ENCODE measurements at places on chromosomes 11 and 22.

DNA sequence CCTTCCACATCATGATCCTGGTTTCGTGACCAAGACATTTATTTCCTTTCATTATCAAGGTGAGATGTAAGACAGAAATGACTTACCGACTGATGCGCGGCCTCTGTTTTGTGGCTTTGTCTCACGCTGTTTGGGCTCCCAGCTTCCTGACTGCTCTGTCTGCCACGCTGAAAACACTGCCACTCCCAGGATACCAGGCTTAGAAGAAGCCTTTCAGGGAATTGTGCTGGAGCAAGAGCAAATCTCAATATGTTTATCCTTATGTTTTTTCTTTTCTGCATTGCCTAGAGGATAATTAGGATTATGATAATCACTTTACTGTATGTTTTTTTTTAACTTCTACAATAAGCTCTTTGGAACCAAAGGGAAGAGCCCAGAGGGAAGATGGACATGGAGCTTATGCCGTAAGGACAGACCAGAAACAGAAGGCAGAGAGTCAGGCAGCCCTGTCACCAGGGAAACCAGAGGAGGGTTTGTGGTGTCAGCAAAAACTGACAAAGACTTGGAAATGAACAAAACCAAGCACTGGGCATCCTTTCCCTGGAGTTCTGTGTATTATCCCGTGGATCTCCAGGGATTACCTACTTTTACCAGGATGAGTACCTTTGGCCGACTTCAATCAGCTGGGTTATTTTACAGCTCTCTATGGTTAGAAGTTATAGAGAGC, 68.2 kb upstream of the ISX start:
- DNase-seq: no peak

GRCh38 chr22:50027639-50028537, 15.3 kb upstream of the IL17REL start:
- DNase-seq: no peak

GRCh38 chr22:49052023-49052538, 775.6 kb downstream of the BRD1 start:
- DNase-seq: no peak

DNA sequence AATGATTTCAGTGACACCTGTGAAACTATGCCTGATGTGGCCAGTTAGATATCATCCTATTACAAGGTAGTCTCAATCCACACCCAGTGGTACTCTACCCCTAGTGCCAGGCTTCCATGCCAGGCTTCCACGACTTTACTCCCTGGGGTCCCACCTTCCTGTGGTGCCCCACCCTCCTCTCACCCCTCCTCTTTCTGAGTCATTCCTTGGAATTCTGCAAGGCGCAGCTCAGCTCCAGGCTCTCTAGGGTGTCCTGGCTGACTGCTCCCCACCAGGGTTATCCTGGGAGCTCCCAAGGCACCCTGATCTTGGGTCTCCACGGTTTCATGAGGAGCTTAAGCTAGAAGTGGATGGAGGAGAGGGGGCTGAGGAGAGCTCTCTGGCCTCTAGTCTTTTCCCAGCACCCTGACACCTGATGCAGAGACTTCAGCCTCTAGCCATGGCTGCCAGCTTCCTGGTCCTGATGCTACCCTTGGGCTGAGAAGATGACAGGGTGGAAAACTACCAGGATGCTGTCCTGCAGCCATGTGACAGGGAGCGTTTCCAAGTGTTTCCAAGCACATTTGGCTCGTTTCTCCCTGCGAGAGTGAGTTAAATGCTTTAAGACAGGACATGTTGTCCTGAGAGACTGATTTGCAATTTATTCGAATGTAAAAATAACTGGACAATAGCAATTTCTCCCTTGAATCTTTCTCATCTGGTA, 1461.2 kb downstream of the TBC1D22A start:
- no peak for DNase-seq

- DNase-seq: no peak
Observed at GRCh38 chr11:11946180-11946579, 62.2 kb downstream of the DKK3 start.

GRCh38 chr11:115900111-115900510, 395.9 kb upstream of the CADM1 start:
- no peak for DNase-seq

DNA sequence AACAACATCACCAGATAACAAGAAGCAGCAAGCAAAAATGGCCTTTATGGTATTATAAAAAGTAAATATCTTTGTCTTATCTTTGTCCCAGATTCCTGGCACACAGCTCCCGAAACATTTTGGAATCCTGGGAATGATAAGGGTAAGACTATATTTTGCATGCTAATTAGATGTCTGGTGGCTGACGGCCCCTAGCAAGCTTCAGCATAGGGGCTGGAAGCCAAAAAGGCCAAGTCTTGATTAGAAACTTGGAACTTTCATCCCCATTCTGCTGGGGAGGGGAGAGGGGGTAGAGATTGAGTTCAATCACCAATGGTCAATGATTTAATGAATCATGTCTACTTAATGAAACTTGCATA, 38.2 kb upstream of the EED start:
- no peak for DNase-seq

DNA sequence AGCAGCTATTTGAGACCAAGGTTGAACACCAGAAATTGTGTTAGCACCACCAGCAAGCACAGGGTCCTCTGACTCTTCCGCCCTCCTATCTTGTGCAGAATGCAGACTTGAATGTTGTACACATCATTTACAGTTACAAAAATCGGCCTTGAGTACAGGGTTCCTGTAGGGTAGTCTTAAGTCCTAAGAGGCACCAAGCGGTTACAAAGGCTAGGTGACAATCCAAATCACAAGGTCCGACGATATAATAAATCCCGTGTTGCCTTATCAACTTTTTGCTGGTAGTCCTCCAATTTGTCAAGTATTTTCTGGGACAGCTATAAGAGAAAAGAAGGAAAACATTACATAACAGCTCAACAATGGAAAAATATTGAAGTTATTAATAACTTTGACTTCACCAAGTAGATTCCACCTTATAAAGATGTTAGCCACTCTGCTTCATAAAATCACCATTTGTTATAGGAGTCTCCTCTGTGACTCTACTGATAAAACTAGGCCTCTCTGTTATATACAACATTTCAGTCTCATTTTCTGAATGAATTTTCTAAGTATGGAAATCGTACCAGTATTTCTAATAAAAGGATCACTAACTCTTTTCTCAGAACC, 11.8 kb upstream of the FNBP4 start:
- DNase-seq: no peak

DNA sequence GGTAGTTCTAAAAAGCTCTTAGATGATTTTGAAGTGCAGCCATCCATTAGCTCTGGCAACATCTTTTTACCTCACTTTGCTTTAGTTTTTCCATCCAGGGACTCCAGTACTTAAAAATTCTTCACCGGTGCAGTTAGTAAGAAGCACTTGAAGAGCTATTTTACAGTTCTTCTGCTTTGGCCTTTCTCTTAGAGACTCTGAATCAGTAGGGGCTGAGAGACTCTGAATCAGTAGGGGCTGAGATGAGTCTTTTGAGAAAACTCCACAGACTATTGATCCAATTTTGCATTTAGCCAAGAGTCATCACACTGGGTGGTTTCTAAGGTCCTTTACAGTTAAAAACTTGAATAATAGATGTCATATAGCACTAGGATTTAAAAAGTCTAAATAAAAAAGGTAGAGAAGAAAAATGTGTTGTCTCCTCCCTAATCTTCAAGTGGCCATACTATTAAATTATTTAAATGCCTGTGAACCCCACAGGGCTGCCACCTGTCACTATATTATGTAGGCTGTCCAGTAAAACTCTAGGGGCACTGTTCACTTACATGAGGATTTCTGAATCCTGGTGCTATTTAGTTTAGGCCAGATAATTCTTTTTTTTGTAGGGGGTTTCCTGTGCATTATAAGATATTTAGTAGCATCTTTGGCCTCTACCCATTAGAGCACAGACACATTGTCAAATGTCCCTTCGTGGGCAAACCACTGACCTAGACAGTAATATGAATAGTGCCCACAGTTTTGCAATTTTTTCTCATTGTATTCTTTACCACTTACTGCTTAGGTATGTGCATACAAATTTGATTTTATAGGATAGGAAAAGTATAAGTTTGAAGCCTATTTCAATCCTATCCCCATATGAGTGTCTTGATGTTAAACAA, 26.3 kb upstream of the HIKESHI start:
- no peak for DNase-seq

DNA sequence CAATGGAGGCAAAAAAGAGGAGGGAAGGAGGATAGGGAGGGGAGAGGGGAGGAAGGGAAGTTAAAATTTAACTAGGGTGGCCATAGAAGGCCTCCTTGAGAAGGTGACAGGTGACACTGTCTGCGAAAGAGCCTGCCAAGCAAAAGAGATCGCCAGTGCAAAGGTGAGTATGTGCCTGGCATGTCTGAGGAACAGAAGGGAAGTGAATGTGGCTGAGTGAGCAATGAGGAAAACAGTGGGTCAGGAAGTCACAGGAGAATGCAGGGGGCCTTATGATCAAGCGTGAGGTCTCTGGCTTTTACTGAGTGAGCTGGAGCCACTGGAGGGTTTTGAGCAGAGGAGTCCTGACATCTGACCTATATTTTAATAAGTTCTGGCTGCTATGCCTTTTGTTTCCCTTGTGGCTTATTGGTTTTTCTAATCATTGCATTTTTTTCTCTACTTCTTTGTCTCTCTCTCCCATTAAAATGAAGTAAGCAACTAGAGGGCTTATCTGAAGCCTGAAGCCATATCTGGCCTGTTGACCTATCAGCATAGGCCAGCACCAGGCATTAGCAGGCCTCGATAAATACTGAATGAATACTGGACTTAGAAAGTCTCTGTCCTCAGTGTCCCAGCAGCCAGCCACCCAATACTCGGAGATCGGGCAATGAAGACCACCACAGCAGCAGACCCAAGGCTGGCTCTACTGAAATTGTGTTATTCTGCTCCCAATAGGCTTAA, 5.6 kb downstream of the AP1B1 start:
- no peak for DNase-seq

- DNase-seq: no peak
Observed at GRCh38 chr22:29641700-29642330, 38.4 kb downstream of the NF2 start.

GRCh38 chr11:783581-784015, 6.3 kb downstream of the CEND1 start:
- DNase-seq: no peak

GRCh38 chr11:111186308-111186915, 59.1 kb upstream of the POU2AF2 start:
- DNase-seq: no peak

DNA sequence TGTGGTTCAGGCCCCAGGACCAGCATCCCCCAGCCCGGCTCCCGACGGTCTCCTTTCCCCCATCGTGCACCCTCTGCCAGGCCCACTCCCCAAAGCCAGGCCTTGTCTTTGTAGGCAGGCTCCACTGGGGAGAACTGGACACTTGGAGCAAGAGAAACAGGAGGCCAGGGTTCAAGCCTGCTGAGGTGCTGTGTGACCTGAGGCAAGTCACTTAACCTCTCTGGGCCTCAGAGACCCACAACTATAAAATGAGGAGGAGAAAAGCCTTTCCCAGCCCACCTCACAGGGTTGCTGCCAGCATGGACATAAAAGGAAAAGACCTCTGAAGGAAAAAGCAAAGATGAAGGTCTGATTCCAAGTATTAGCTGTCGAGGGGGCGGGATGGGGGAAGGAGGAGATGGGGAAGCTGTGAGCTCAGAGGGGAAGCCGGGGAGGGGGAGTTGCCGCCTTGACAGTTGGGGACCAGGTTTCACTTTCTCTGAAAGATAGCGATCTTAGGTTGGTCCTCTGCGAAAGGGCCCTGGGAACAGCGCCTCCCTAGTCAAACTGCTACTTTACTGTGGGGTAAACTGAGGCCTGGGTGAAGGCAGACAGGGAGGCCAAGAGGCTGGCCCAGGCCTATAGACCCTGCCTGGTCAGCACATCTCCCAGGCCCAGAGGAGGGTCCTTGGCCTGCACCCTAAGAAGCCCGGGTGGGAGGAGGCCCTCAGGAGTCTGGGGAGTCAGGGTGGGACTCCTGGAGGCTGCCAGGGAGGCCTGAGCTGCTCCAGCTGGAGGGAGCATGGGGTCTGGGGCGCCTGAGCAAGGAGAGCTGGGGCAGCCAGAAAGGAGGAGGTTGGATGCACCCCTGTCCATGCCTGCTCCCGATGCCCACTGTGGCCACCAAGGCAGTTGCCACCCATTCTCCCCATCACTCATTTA, 991 bp upstream of the OSM start:
- no peak for DNase-seq

- no peak for DNase-seq
Observed at GRCh38 chr11:78809931-78810541, 235.4 kb upstream of the NARS2 start.

GRCh38 chr11:43579171-43579918, 101.2 kb upstream of the HSD17B12 start:
- DNase-seq: no peak

GRCh38 chr11:44928144-44928543, 22.5 kb downstream of the TP53I11 start:
- DNase-seq: no peak

DNA sequence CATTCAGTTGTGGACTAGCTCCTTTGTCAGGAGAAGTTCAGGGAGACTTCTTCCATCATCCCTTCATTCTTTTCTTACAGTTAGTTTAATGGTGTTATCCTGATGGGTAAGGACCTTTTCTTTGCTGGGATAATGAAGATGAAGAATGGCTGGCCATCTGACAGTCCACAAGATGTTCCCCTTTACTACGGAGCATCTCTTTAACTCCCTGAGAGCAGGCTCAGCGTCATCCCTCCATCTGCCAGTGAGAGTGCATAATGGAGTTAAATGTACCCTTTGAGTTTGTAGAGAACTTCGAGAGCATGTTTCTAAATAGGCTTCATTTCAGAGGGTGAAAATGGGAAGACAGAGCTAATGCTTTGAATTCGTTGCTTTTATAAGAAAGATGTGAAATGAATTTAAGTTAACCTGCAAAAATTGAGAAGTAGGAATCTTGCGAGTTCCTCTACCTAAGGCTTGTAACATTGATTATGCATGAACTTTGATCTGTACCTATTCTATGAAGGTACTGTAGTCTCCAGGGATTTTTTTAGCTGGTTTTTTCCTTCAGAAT, 1.7 kb downstream of the EP300 start:
- no peak for DNase-seq

GRCh38 chr11:88266919-88267318, 70.6 kb downstream of the CTSC start:
- no peak for DNase-seq

- no peak for DNase-seq
Observed at GRCh38 chr11:117898059-117898458, 21.6 kb upstream of the FXYD6 start.

- DNase-seq: no peak
Observed at GRCh38 chr22:48144318-48144717, 1381.9 kb downstream of the TBC1D22A start.

- no peak for DNase-seq
Observed at GRCh38 chr22:50112151-50113118, 22.6 kb downstream of the MOV10L1 start.

DNA sequence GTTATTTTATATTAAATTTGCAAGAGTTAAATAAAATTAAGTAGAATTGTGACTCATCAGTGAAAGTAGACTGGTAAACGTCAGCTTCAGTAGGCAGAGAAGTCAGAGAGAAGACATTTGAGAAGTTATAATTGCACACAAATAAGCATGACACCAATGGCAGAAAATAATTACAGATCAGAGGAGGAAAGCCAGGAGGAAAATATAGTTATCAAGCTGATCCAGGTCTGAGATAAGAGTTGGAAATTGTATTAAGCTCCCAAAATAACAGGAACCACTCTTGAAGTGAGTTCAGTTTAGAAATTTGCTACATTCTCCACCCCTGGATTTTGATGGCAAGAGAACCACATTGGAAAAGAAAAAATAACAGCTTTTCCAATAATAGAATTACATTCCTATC, 533.8 kb upstream of the CHORDC1 start:
- no peak for DNase-seq

- DNase-seq: no peak
Observed at GRCh38 chr11:30774496-30775232, 188.5 kb upstream of the MPPED2 start.
